Lung (tissue), 17 donors: ENCODE measurements at places on chromosomes 7 and 10. TPM values are rescaled to one million over a fixed set of nuclear protein-coding genes. Genes with fewer than 3 reads are reported as not detected.

Gene TRIM73
- polyA plus RNA-seq, result 2.4 TPM

Gene MAGI2
- 0.94 TPM for polyA plus RNA-seq

Gene NEBL
- polyA plus RNA-seq, result 19.4 TPM

Gene EPO
- not detected for polyA plus RNA-seq

Gene TEX36
- polyA plus RNA-seq, result not detected

Gene FEZF1
- polyA plus RNA-seq, result 0.04 TPM

Gene ANKRD1
- polyA plus RNA-seq, result 20.8 TPM

- DNase-seq, result peak; percentile 17
Observed at GRCh38 chr7:64888901-64889685, 14.0 kb upstream of the ZNF273 start.

DNA sequence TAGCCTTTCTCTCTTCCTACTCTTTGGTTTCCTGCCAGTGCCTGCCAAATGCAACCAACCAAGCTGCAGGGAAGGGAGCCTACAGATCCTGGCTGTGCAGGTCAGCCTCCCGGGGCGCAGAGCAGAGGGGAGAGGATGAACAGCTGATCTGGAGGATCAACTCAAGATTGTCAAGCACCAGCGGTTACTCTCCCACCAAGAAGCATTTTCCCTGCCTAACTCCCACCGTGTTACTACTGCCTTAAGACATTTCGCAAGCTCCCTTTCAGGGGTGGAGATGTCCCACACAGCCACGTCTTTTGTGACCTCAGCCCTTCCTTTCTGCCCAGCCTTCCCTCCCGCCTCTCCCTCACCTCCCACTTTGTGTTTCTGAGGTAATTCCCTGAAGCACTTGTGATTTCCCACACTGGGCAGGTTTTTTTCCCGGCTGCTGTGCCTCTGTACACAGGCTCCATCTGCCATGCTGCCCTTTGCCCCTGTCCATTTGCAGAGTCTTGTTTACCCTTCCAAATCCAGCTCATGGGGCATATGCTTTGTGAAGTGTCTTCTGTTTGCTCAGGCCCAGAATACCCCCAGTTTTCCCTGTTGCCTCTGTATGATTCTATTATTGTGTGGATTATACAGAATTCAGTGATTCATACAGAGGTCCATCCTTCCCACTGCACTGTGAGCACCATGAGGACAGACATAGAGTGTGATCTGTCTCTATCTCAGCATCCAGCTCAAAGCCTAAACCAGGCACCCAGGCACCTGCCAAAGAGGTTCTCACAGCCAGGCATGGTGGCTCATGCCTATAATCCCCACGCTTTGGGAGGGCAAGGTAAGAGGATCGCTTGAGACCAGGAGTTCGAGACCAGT, 40.9 kb upstream of the PAPSS2 start:
- DNase-seq, result no peak

DNA sequence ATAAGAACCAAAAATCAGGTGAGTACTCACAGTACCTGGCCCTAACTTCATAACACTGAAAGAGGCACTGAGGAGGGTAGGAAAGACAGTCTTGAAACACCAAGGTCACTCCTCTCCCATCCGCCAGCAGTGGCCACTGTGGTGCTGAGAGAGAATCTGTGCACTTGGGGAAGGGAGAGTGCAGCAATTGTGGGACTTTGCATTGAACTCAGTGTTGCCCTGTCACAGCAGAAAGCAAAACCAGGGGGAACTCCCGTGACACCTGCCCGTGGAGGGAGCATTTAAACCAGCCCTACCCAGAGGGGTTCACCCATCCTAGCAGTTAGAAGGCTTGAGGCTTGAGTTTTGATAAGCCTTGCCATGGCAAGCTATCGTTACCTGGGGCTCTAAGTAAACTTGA, 35.2 kb upstream of the MAP3K8 start:
- no peak for DNase-seq

DNA sequence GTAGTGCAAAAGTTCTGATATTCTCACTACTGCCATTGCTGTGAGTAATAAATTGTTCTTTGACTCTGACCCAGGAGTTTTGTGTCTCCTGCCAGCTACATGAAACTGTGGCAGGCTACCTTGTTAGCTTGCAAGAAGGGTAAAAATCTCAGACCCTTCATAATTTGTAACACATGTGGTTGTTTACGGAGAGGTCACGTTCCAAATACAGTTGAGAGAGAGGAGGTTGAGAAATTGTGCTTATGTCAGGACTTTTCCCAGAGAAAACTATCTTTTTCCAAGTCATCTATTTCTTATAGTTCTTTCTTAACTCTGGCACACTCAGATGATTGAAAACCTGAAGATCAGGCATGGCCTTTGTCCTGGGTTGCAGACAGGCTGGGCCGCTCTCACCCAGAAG, 114.4 kb upstream of the SVIL start:
- DNase-seq, result no peak

DNA sequence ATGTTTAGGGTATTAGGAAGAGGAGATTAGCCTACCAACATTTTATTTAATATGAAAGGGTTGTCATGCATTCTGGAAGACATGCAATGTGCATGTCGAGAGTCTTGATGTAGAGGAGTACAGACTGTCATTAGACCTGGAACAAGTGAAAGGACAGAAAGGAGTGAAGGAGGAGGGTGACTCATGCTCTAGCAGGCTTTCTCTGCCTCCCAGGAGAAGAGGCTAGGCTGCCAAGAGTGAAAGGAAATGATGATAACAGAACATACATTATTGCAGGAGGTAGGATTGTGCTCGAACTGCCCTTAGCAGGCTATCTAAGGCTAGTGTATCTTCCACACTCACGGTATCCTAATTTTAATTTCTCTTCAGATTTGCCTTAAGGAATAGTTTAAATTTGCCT, 228.8 kb downstream of the EXOC4 start:
- no peak for DNase-seq

DNA sequence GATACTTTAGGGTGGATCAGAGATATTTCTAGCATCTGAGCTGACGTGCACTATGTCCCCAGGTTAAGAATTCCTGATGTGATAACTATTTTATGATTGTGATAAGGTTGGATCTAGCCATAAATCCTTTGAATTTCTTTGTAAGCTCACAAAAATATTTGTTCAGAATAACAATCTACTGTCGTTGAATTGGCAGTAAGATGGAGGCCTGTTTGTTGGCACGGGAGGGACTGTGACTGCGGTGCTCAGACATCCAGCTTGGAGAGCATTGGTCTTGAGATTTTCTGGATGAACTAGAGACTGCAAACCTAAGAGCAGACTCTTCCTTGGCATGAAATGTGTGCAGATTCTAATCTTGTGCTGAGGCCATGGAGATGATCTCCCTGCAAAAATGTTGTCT, 131.1 kb downstream of the LRRC4 start:
- no peak for DNase-seq

DNA sequence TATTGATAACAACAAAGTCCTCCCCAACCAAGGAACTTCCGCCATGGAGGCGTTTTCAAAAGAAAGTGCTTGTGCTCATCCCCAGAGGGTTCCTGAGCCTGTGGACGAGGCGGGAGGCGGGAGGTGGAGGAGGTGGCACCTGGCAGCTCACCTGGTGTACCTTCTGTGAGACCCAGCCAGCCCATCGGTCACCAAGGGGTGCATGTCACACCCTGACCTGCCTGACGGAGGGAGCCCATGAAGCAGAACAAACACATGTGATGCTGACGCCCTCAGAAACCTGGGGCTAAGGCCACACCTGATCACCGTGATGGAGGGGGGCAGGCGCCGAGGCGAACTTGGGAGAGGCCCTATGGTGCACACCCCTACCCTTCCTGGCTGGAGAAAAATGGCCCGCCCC, 458.8 kb downstream of the DNAJB6 start:
- no peak for DNase-seq

GRCh38 chr7:1852517-1853430, 182.7 kb downstream of the ELFN1 start:
- peak; percentile 11 for DNase-seq

DNA sequence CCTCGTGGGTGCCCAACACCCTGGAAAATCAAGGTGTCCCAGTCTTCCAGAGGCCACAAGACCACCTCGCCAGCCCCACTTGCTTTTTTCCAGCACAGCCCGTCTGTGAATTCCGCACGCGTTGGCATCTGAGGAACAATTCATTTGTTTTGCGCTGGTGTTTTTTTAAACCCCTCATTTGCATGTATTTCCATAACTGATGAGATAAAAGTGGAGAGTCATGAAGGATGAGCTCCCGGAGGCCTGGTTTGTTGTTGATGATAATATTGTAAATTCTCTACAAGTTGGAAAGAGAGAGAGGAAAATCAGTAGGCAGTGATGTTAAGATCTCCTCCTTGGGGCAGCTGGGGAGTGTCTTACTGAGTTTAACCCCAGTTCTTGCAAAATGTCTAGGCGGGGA, 34.6 kb downstream of the SLC29A3 start:
- no peak for DNase-seq

- DNase-seq, result no peak
Observed at GRCh38 chr10:108203905-108204527, 1039.5 kb upstream of the SORCS1 start.

DNA sequence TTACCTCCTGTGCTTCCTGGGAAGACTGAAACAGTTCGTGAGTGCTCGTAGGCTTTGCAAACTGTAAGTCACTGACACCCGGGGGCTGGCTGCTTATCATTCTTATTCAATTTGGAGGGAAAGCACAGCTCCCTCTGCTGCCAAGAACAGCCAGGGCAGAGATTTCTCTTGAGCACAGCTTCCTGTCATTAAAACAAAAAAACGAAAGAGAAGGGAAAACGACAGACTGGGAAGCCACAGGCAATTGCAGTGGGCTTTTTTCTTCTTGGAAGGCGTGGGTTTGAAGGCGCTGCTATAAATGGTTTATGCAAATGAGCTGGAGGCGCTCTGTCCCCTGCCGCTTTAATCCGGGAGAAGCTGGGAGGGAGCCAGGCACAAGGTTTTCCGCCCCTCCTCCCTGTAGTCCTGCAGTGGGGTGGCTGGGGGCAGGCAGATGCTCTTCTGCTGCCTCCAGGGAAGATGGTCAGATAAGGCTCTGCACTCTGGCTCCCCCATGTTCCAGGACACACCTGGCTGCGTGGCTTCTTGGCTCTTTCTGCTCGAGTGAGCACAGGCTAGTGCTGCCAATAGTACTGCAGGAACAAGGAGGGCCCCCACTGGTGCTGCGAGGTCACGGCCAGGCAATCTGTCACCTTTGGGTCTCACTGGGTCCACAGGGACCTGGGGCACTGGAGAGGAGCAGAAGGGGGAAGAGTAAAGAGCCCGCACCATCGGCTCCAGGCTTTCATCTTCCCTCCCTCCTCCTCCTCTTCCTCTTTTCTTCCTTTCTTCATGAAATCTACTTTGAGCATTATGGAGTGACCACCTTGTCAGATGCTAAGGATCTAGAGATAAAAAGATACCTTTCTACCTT, 49.5 kb downstream of the NEURL1 start:
- DNase-seq, result peak; percentile 72

GRCh38 chr10:5449823-5450222, 37.5 kb downstream of the NET1 start:
- peak; percentile 58 for DNase-seq

- no peak for DNase-seq
Observed at GRCh38 chr10:31935678-31936077, 7.0 kb upstream of the ARHGAP12 start.

DNA sequence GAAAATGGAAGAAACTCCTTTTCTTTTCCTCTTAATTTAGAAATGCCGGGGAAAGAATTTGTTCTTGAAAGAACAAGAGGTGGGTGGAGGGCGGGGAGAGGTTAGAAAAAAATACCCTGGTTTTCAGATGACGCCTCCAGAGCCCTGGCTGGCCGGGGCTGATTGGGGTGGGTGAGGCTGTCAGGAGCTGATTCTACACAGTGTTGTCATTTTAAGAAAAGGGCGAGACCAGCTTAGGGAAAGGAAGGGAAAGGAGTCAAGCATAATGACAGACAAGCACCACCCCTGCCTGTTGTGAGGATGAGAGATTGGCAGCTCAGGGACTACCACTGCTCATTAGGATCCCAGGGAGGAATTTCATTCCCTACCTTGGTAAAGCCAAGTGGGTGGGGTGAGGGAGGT, 9.9 kb upstream of the FAM180A start:
- peak; percentile 10 for DNase-seq

DNA sequence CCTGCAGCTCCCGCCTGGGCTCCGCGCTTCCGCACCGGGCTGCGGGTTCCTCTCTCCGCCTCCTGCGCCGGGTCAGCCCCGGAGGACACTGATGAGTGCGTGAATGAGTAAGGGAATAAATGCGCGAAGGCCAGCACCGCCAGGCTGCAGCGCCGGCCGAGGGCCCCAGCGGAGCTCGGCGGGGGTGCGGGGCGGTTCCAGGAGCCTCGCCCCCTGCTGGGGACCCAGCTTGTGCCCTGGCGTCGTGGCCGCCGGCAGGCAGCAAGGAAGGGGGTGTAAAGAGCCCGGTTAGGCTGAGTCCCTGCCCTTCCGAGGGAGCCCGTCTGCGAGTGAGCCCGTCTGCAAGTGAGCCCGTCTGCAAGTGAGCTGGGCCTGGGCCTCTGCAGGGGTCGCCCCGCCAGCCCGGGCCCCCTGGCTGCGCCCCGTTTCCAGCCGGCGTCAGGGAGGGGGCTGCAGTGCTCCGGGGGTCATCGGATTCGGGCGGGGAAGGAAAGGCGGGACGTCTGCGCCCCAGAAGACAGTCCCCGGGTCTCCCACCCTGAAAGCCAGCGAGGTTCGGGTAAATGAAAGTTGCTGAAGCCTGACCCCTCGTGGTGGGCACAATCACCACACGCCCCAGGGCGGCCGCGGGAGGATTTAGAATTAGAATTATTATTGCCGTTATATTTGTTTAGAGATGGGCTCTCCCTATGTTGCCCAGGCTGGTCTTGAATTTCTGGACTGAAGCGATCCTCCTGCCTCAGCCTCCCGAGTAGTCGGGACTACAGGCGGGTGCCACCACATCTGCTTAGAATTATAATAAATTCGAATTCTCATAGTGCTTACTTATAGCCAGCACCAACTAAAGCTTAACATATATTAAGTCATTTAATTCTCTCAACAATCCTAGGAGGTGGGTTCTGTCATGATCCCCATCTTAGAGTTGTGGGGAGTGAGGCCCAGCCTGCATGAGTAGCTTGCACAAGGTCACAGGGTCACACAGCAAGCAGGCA, 8.6 kb upstream of the CRYGN start:
- peak; percentile 81 for DNase-seq

GRCh38 chr10:127228195-127228787, 31.9 kb upstream of the INSYN2A start:
- no peak for DNase-seq
